NCI-H1417 (cell line): ENCODE measurements at places on chromosomes 3 and 15.
A peak's percentile ranks its signal among the peaks of the same experiment; 100 is the strongest.

DNA sequence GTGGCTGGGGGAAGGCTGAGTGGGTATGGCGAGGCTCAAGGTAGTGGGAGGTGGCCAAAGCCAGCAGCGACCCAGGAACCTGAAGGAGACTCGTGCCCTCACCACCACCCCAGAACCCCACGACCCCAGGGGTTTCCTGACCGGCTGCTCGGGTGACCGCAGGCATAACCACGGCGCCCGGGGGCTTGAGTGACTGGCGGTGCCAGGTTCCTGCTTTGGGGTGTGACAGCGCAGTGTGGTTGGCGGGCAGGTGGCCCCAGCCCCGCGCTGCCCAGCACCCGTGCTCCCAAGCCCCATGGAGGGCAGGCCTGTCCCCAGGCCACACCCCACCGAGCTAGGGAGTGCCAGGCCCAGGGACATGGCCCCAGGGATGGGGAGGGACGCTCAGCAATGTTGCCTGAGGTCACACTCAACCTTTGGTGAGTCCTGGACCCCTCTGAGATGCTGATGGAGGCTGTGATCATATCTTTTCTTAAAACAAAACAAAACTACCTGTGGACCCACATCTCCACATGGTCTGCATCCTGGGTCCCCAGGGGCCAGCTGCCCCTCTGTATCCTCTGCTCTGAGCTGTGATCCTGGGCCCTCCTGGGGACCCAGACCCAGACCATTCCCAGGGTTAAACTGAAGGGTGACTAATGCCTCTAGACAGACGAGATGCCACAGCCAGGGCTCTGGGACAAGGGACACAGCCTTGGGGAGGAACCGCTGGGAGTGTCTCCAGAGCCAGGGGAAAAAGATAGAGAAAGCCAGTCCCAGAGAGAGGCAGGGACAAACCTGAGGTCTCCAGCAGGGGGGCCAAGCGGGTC lies 13.0 kb downstream of the DNAJB8 start:
- DNase-seq, result no peak

- no peak for DNase-seq
Observed at GRCh38 chr3:194062830-194063229, 73.1 kb upstream of the HES1 start.

DNA sequence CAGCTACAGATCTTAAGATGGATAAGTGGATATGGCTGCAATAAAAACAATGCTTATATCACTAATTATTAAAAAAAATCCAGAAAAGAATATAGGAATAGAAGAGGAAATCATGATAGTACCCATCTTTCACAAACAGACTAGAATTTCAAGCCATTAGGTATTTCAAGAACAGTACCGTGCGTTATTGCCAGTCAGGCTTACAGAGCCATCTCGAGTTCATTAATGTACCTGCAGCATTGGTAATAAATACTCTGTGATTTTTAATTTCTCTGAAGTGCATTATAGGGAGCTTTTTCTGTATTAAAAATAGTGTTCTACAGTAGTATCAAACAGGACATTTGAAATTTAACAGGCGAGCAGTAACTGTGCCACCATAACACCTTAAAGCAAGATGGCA lies 35.7 kb downstream of the ST3GAL6 start:
- DNase-seq, result no peak

DNA sequence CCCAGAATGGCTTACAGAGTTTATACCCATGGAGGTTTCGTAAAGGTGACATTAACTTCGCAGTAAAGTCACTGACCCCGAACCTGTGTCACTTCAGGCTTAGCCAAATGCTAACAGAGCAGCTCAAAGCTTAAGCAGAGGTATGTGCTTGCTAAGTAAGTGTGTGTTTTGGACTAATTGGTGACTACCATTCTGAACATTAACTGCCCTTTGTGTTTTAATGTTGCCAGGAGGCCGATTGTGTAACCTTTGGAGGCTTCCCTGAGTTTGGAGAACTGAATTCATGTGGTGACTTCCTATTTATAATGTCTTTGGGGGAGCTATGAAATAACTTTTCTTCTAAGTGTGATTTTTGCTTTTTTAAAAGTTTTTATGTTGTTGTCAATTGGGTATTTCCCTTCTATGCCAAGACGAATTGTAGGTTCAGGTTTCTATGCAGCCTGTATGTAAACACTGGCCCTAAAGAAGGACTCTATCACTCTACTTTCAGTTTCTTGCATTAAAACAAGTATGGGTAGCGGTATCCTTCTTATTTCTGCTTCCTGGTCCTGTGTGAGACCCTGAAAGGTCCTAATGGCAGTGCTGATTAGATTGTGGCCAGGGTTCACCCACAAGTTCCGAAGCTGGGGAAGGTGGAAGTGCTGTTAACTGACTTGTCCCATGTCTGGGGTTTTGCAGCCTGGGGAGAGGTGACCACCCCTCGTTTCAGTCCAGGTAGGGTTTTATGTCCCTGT lies 86.3 kb downstream of the IGF1R start:
- DNase-seq, result no peak

GRCh38 chr3:37456270-37456708 lies 281.9 kb upstream of the LRRFIP2 start:
- DNase-seq, result no peak

GRCh38 chr3:109355625-109356441 lies 18.5 kb upstream of the DPPA4 start:
- peak; percentile 9 for DNase-seq

DNA sequence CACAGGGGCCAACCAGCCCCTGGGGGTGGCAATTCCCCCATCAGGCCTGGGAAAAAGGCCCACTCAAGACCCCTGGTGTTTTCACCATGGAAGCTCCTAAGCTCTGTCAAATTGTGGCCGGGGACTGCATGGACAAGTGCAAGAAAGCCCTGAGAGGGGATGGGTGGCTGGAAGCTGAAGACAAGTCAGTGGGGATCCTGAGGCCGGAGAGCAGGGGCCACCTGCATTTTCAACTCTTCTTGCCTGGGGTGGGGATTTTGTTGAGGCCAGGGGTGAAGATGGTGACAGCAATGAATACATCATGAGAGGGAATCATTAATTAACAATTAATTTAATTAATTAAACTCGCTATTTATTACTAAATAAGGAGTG lies 33.9 kb downstream of the FEM1B start:
- DNase-seq, result no peak

GRCh38 chr3:136694321-136694720 lies 57.9 kb downstream of the STAG1 start:
- no peak for DNase-seq

- DNase-seq, result peak; percentile 88
Observed at GRCh38 chr15:92714077-92714476, 58.5 kb upstream of the FAM174B start.

DNA sequence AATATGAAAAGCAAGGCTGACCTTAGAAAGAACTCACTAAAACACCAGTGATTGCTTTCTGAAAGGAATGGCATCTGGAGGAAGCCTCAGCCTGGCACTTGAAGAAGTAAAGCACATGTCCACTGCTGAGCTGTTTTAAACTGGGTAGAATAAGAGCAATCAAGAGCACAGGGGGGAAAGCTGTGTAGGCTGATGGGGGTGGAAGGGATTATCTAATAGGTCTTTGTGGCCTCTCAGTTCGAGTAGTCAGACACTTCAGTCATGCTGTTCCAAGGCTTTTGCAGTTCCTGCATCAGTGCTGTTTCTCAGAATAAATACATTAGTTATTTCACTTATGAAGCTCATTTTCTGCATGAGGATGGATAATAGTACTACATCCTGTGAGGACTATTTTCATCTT lies 22.6 kb downstream of the CCDC191 start:
- no peak for DNase-seq

DNA sequence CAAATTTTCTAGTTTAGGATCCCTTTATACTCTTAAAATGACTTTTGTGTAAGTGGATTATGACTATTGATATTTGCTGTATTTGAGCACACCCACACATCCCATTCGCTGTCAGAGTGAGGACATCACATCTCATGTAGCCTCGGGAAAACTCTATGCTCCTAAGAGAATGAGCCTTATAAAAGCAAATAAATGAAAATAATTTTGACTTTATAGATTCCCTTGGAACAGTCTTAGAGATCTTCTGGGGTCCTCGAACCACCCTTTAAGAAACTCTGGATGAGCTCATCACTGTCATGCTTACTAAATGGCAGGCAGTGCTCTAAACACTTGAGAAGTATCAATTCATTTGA lies 16.1 kb upstream of the EXOG start:
- no peak for DNase-seq

DNA sequence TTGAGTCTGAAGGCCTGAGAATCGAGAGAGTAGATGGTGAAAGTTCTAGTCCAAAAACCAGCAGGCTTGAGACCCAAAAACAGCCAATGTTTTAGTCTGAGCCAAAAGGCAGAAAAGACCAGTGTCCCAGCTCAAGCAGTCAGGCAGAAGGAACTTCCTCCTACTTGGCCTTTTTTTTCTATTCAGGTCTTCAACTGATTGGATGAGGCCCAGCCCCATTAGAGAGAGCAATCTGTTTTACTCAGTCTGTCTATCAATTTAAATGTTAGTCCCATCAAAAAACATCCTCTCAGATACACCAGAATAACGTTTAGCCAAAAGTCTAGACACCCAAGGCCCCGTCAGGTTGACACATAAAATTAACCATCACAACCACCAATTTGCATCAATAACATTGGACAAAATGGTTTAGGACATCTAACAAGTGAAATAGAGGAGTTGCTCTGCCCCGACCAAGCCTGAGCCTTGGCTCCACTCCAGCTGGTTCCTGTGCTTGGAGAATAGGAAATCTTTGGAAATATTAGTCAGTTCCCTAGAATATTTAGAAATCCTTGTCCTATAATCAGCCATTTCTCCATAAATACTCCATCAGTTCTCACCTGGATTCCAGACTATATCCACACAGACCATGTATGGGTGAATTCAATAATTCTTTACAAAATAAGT lies 51.4 kb upstream of the LIPC start:
- DNase-seq, result no peak

DNA sequence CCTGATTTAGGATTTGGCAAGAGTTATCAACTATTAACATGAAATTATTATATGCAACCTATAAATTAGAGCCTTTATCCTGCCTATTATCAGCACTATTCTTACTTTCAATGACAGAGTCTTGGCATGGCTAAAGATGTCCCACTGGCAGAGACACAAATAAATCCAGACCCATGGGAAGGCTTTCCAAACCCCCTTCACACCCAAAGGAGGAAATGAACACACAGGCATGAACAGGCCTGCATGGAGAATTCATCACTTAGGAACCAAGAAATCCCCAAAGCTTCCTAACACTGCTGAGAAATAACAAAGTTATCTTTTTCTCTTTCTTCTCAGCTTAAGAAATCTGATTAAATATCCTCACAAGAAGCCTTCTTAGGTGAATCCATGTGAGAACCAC lies 213.9 kb downstream of the OCA2 start:
- no peak for DNase-seq

- DNase-seq, result peak; percentile 78
Observed at GRCh38 chr3:194686816-194687637, 1.3 kb downstream of the FAM43A start.

- DNase-seq, result no peak
Observed at GRCh38 chr15:83844742-83845141, 190.8 kb downstream of the ADAMTSL3 start.

DNA sequence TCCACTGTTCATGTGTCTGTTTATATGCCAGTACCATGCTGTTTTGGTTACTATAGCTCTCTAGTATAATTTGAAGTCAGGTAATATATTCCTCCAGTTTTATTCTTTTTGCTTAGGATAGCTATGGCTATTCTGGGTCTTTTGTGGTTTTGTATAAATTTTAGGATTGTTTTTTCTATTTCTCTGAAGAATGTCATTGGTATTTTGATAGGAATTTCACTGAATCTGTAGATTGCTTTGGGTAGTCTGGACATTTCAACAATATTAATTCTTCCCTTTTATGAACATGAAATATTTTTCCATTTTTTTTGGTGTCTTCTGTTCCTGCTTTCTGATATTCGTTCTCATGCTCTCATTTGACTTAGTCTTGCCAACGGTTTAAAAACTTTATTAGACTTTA lies 39.6 kb downstream of the GREM1 start:
- no peak for DNase-seq

DNA sequence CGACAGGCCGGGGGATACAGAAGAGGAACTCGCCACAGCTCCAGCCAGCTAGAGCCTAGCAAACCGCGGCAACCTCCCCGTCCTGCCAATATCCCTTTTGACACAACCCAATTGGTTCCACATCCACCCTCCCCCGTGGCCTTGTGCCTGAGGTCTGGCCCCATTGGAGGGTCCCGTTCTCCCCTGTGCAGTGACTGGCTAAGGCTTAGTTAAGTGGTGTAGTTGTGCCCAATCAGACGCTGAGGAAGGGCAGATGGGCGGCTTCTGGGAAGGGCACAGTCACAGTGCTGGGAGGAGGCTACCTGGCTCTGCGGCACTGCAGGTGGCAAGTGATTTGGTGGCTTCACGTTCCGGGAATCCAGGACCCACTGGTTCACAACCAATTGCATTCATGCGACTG lies 78.6 kb downstream of the SNRK start:
- no peak for DNase-seq

- no peak for DNase-seq
Observed at GRCh38 chr3:127008236-127008635, 25.3 kb downstream of the PLXNA1 start.

- no peak for DNase-seq
Observed at GRCh38 chr3:73623346-73623745, 1.4 kb downstream of the PDZRN3 start.

DNA sequence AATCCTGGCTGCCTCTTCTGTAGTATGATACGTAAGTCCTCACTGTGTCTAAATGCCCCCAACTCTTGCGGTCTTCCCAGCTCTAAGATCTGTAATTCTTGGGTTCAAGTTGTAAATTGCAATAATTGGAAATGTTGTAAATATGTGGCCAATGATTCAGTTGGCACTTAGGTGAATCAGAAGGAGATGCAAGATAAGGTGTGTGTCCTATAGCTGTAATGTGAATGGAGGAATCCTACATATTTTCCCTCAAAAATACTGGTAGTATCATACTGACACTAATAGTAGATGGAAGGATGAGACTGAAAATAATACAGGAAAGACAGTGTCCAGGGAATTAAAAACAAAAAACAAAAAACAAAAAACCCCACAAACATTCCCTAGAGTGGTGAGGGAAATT lies 3.5 kb upstream of the ST3GAL6 start:
- no peak for DNase-seq

- DNase-seq, result no peak
Observed at GRCh38 chr15:41043276-41043951, 72.7 kb downstream of the INO80 start.

- DNase-seq, result no peak
Observed at GRCh38 chr3:19931767-19932188, 2.2 kb downstream of the EFHB start.
